Stimulated activated CD8-positive, alpha-beta memory T cell treated with anti-CD3 and anti-CD28 coated beads, Interleukin-2, amount 100 ng/mL, for 1 hour (primary cell): ENCODE measurements at places on chromosomes 5 and 9.

DNA sequence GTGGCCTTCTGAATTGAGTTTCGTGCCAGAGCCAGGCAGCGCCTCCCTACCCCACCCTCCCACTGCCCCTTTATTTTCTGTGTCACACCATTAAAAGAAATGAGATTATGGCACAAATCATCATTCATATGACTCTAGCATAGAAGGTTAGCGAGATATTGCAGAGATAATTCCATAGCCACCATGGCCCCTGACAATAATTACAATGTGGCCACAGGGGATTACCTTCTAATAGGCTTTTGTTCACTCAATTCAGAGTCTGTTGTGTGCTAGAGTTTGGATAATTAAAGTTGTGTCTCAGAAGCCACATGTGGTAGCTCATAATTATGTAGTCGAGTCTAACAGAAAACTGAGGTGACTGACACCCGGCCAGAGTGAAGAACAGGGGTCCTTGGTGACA lies 428.1 kb downstream of the ARHGEF28 start:
- no peak for DNase-seq

GRCh38 chr9:16501141-16501540 lies 369.3 kb downstream of the BNC2 start:
- no peak for DNase-seq

DNA sequence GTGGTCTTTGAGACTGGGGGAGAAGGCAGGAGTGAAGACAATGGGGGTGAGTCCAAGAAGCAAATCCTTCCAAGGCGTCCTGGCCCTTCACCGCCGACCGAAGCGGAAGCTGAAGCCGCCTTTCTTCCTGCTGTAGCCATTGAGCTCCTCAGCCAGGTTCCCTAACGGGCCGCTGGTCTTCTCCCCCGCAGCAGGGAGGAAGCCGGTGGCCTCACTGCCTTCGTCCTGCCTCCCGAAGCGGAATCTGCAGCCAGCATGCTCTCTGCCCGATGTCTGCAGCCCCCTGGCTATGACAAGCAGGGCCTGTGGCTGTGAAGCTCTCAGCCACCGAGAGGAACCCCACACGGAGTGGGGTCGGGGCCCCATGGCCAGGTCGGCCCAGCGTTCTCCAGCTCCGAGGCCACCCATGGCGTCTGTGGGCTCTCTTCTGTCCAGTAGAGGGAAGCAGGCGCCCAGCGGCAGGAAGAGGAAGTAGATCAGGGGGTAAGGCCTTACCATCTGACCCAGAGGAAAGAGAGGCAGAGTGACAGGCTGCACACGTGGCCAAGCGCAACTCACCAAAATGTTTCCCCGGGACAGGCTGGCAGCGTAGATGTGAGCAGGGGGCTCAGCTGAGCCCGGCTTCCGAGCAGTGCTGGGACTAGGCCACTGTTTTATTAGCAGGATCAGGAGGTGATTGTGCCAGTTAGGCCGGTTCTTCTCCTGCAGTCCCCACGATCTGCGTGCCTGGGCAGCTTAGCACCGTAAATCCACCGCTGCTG lies 3.1 kb downstream of the QRFP start:
- DNase-seq, result no peak

DNA sequence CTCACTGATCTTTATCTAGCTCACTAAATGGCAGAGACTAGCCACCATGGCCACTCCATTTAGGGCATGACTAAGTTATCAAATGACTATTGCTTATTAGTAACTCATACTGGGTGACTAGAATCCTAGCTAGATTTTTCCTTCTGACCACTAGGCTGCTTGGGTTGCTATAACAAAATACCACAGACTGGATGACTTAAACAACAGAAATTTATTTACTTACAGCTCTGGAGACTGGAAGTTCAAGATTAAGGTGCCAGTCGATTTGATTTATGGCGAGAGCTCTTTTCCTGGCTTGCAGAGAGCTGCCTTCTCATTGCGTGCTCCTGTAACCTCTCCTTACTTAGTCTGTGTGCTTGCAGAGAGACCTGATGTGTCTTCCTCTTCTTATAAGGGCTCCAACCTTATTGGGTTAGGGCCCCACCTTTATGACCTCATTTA lies 55.0 kb upstream of the APC start:
- DNase-seq, result no peak

- no peak for DNase-seq
Observed at GRCh38 chr5:150339165-150339564, 18.3 kb upstream of the TCOF1 start.

- DNase-seq, result no peak
Observed at GRCh38 chr9:70602321-70603019, 188.0 kb upstream of the KLF9 start.

GRCh38 chr5:84131372-84131771 lies 253.3 kb downstream of the EDIL3 start:
- no peak for DNase-seq

DNA sequence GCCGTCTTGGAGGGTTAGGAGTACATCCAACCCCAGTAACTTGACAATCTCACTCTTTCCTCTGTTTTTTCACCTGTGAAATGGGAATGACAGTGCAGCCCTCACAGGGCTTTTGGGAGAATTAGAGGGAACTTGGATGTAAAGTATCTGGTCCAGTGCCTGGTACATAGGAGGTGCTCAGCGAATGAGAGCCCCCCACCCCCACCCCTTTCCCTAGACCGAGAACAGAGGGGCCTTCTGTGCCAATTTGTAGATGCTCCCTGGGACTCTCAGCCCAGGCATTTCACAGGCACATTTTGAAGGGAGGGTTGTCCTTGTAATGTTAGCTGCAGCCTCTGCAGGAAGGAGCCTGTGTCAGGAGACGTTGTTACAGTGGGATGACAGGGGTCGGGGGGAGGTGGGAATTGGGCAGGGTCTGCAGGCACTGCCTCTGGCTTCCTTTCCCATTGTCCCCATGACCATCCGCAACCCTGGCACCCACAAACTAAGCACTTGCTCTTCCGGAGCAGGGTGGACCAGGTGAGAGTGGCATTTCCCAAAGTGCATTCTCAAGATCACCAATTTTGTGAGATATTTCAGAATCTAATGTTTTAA lies 47.0 kb downstream of the AMBP start:
- no peak for DNase-seq

GRCh38 chr5:147949711-147950573 lies 43.6 kb upstream of the C5orf46 start:
- no peak for DNase-seq

- no peak for DNase-seq
Observed at GRCh38 chr5:169301986-169302385, 1.0 kb upstream of the SLIT3 start.

DNA sequence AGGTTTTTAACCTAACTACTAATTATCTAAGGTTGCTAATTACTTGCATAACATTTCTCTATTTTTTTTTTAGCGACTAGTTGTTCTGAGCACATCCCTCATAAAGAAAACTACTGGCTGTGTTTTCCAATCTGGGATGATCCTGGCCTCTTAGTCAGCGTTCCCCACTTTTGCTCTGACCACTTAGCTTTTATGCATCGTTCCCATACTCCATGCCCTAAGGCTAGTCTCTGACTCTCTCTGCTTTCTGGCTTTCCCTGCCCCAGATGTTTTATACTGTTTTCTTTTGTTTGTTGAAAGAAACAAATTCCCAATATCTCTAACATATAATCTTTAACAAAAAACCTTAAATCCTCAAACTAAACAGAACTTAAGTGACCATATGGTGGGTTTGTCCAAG lies 217.9 kb downstream of the SPATA31D1 start:
- no peak for DNase-seq

- no peak for DNase-seq
Observed at GRCh38 chr5:113214606-113215323, 220.0 kb downstream of the TSSK1B start.

- no peak for DNase-seq
Observed at GRCh38 chr5:147565524-147565923, 55.7 kb upstream of the DPYSL3 start.
